ENCODE measurements at places on chromosomes 11 and 22.
A peak's percentile ranks its signal among the peaks of the same experiment; 100 is the strongest.

DNA sequence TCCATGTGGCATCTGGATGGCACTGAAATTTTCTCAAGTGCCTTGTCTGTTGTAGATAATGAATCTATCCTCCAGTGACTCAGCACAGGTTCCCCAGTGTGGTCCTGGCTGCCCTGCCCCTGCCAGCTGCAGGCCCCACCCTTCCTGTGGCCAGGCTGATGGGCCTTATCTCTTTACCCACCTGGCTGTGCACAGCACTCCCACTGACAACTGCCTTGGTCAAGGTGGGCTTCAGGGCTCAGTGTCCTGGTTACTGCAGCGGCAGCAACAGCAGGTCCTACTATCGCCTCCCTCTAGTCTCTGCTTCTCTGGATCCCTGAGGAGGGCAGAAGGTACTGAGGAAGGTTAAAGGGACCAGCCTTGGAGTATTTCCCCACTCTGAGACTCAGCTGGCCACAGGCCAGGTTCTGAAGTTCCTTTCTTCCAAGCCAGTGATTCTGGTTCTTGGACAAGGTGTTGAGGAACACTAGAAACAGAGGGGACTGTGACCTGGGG lies 3.1 kb downstream of the HMBS start:
- DNase-seq = no peak
- H3K4me3 ChIP-seq = no peak overlapping the region
- H3K4me1 ChIP-seq = peaks cover 19% of the 10 kb centered on the region
- H3K36me3 ChIP-seq = no peaks in the 10 kb centered on the region

DNA sequence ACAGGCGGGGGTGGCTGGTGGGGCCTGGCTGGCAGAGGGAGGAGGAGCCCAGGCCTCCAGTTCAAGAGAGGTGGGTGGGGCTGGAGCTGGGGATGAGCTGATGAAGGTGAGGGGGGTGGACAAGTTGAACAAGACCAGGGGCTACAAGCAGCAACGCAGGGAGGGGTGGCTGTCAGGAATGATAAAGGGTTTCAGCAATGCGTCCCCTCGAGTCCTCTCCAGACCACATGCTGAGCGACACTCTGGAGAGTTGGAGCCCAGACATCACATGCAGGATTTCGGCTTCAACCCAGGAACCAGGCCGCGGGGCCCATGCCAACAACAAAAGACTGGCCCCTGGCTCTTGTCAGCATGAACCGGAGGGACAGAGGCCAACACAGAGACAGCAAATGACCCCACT lies 480.3 kb downstream of the BRD1 start:
- DNase-seq = peak; percentile 42
- no peak overlapping the region for H3K4me3 ChIP-seq
- H3K27me3 ChIP-seq = no peaks in the 10 kb centered on the region
- H3K27ac ChIP-seq = no peak overlapping the region

GRCh38 chr11:61256710-61257482 lies 15.9 kb downstream of the PGA5 start:
- H3K27ac ChIP-seq = no peak overlapping the region
- no peaks in the 10 kb centered on the region for H3K36me3 ChIP-seq
- H3K4me3 ChIP-seq = no peak overlapping the region

DNA sequence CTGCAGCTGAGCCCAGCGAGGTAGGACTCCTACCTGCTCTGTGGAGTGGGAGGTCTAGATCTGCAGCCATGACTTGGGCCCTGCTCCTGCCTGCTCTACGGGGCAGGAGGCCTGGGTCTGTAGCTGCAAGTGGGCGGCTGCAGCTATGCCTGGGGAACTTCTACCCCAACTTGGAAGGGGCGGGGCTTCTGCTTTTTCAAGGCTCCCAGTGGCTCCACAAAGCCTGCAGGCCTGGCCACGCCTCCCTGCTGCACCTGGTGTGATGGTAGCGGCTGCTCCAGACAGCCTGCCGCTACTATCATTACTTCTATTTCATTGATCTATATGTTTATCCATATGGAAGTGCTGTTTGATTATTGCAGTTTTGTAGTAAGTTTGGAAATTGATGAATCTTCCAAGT lies 121.2 kb downstream of the NELL1 start:
- no peaks in the 10 kb centered on the region for H3K36me3 ChIP-seq
- H3K4me1 ChIP-seq = no peaks in the 10 kb centered on the region
- no peak overlapping the region for H3K27ac ChIP-seq
- no peak overlapping the region for H3K4me3 ChIP-seq

DNA sequence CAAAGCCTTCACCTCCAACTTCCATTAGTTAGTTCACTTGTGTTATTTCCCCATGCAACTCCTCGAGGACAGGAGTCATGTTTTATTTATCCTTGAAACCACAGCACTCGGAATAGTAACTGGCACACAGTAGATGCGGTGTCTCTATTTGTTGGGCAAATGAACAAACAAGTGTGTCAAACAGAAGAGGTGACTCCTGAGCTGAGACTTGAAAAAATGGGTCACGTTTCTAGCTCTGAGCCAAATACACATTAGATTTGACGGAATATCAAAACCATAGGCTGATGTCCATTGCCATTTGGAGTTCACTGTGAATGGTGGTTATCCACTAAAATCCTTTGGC lies 68.9 kb downstream of the C11orf91 start:
- H3K36me3 ChIP-seq = no peaks in the 10 kb centered on the region
- DNase-seq = no peak
- H3K4me3 ChIP-seq = no peak overlapping the region

- no peaks in the 10 kb centered on the region for H3K4me1 ChIP-seq
- H3K4me3 ChIP-seq = no peak overlapping the region
- H3K27me3 ChIP-seq = no peaks in the 10 kb centered on the region
- H3K36me3 ChIP-seq = no peaks in the 10 kb centered on the region
Measured at GRCh38 chr22:48071828-48072227, 1309.4 kb downstream of the TBC1D22A start.

GRCh38 chr11:61347916-61348461 lies 13.7 kb downstream of the CYB561A3 start:
- H3K4me1 ChIP-seq = no peaks in the 10 kb centered on the region
- H3K27me3 ChIP-seq = no peaks in the 10 kb centered on the region
- peaks cover 39% of the 10 kb centered on the region for H3K36me3 ChIP-seq
- DNase-seq = no peak

GRCh38 chr11:10898003-10898762 lies 40.3 kb upstream of the ZBED5 start:
- no peak overlapping the region for H3K4me3 ChIP-seq
- H3K27ac ChIP-seq = peak overlapping the region; percentile 89
- no peaks in the 10 kb centered on the region for H3K27me3 ChIP-seq
- no peaks in the 10 kb centered on the region for H3K36me3 ChIP-seq
- H3K4me1 ChIP-seq = peaks cover 17% of the 10 kb centered on the region
- DNase-seq = no peak

DNA sequence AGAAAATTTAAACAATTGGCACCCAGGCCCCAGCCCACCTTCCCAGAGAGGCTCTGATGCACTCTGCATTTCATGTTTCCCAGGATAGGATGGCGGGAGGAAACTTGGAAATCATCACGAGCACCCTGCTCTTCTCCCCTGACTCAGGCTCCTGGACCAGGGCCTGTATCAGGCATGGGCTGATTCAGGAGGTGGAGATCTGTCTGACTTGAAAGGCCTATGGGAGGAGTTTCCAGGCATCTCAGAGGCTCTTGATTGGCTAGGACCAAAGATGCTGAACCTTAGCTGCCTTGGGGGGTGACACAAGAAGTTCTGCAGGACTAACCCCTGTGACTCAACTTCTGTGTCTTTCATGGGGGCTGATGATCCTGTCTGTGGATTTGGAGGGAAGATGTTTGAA lies 106.2 kb downstream of the PKNOX2 start:
- H3K27ac ChIP-seq = no peak overlapping the region
- no peak for DNase-seq
- H3K27me3 ChIP-seq = no peaks in the 10 kb centered on the region
- H3K4me3 ChIP-seq = no peak overlapping the region
- no peaks in the 10 kb centered on the region for H3K36me3 ChIP-seq

GRCh38 chr11:134498326-134499139 lies 86.5 kb upstream of the B3GAT1 start:
- H3K4me1 ChIP-seq = no peaks in the 10 kb centered on the region
- H3K36me3 ChIP-seq = no peaks in the 10 kb centered on the region
- DNase-seq = no peak
- H3K4me3 ChIP-seq = no peak overlapping the region
- H3K27ac ChIP-seq = no peak overlapping the region

GRCh38 chr11:59602432-59602831 lies 13.1 kb downstream of the OSBP start:
- H3K27ac ChIP-seq = no peak overlapping the region
- H3K4me3 ChIP-seq = no peak overlapping the region
- peaks cover 84% of the 10 kb centered on the region for H3K36me3 ChIP-seq
- no peaks in the 10 kb centered on the region for H3K4me1 ChIP-seq

DNA sequence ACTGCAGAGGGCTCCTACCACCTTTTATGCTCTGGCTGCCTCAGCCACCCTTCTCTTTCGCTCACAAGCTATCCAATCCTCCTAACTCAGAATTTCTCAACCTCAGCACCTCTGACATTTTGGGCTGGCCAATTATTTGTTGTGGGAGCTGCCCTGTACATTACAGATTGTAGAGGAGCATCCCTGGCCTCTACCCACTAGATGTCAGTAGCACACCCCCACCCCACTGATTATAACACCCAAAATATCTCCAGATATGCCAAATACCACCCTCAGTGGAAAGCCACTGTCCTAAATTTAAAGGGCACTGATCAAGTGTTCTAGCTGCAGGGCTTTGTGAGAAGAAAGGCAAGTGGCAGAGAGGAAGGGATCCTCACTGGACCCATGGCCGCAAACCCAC lies 443.1 kb downstream of the SOX6 start:
- DNase-seq = no peak
- peak overlapping the region; percentile 49 for H3K27ac ChIP-seq
- H3K4me1 ChIP-seq = no peaks in the 10 kb centered on the region
- no peaks in the 10 kb centered on the region for H3K36me3 ChIP-seq
- no peaks in the 10 kb centered on the region for H3K27me3 ChIP-seq

Measured in ascending aorta (tissue), 2 donors.